Activated T-helper 1 cell treated with anti-CD3 and anti-CD28 coated beads, Interleukin-12 subunit alpha, Interleukin-12 subunit beta, Interleukin-2, Interleukin-4 antibody, amounts not matched to agents 30 ng/mL and 10 ng/mL and 1 ng/mL, durations not matched to agents 14 hours and 24 hours and 36 hours (primary cell): ENCODE measurements at places on chromosomes 3 and 15. TPM values are rescaled to one million over a fixed set of nuclear protein-coding genes. Genes with fewer than 3 reads are reported as not detected.

EPHA6 gene
- total RNA-seq, result not detected in 2 replicates

LEKR1 gene
- total RNA-seq, result 0.57 TPM in 1 of 2 replicates, not detected in the other

ROPN1 gene
- total RNA-seq, result not detected in 2 replicates

GABRA5 gene
- not detected in 2 replicates for total RNA-seq

STAC gene
- not detected in 2 replicates for total RNA-seq

C3orf85 gene
- not detected in 2 replicates for total RNA-seq

NRROS gene
- 37.8 and 38.8 TPM in 2 replicates for total RNA-seq

GXYLT2 gene
- total RNA-seq, result 0.08 TPM in 1 of 2 replicates, not detected in the other

FANCD2OS gene
- total RNA-seq, result not detected in 2 replicates
